NCI-H2107 (cell line): ENCODE measurements at places on chromosomes 5 and 9.

DNA sequence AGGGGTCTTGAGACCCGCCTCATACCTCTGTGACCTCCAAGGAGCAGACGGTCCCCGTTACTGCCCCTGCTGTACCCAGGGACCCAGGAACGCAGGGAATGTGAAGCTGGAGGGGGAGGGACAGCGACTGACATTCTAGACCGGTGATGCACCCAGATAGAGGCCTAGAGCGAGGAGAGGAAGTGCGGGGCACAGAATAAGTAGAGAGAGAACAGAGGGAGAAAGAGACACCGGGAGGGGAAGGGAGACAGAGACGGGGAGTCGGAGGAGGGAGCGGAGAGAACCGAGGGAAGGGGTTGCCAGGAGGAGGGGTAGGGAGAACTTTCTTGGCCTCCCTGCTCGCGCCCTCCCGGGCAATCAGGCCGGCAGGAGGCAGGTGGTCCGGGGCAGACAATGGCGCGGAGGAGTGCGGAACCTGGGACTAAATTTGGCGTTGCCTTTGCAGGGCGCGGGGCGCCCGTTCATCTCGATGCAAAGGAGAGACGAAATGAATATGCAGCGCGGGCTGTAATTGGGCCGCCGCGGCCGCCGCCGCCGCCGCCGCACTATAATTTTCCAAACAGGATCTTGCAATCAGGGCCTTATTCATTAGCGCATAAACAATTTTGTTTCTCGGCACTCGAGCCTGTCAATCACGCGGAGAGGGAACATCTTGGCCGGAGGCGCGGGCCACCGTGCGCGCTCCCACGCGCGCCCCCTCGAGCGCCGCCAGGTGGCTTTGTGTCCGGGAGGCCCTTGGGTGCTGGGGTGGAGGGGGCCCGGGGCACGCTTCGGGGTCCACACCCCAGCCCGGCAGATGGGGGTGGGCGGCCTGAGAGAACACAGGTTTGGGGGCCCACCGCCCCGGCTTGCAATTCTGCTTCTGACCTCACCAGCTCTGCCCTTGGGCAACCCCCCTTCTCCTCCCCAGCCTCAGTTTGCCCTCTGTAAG lies 33.0 kb downstream of the NDUFA8 start:
- no peak for DNase-seq

- DNase-seq, result no peak
These were observed 45.9 kb upstream of the PJA2 start for GRCh38 chr5:109455598-109456096.

- no peak for DNase-seq
These were observed 157.6 kb downstream of the SLC12A2 start for GRCh38 chr5:128241051-128241695.

DNA sequence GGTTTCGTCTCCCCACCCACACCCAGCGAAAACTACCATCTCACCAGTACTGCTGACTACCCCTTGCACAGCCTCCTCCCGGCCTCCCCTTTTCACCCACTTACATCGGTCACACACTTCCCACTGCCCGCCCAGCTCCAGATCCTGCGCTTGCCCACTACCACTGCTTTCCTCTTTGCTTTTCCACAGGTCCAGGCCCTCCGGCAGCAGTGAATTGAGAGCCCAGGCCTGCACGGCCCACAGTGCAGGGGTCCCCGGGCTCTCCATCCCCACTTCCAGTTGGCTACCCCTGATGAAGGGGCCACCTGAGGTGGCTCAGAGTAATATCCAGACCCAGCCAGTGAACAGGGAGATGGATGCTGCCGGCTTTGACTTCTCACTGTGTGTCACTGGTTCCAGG lies 120.2 kb upstream of the FSTL4 start:
- no peak for DNase-seq

GRCh38 chr9:119852390-119852789 lies 483.2 kb upstream of the BRINP1 start:
- no peak for DNase-seq

GRCh38 chr9:68978066-68978465 lies 35.8 kb downstream of the PRKACG start:
- no peak for DNase-seq

- DNase-seq, result peak; percentile 68
These were observed at the start of gene ELOVL7 for GRCh38 chr5:60843936-60844905. Gene ELOVL7 (minus strand): TSS chr5:60844269. CDS start chr5:60787397, 56,872 bp downstream.

DNA sequence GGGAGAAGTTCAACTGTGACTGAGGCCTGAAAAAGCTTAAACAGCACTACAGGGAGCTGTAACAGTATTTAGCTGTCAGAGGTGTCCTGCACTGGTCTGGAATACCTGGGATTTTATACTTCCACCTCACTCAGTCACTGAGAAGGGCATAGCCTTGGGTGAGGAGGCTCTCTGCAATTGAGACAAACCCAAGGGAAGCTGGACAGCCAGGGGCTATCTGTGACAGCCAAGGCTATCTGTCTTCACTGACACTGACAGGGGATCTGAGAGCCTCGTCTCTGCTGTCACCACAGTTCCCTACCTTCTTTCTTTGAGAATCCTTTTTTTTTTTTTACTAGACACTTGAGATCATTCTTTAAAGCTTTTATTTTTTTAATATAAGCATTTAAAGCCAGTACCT lies 356.2 kb upstream of the CD180 start:
- DNase-seq, result no peak

DNA sequence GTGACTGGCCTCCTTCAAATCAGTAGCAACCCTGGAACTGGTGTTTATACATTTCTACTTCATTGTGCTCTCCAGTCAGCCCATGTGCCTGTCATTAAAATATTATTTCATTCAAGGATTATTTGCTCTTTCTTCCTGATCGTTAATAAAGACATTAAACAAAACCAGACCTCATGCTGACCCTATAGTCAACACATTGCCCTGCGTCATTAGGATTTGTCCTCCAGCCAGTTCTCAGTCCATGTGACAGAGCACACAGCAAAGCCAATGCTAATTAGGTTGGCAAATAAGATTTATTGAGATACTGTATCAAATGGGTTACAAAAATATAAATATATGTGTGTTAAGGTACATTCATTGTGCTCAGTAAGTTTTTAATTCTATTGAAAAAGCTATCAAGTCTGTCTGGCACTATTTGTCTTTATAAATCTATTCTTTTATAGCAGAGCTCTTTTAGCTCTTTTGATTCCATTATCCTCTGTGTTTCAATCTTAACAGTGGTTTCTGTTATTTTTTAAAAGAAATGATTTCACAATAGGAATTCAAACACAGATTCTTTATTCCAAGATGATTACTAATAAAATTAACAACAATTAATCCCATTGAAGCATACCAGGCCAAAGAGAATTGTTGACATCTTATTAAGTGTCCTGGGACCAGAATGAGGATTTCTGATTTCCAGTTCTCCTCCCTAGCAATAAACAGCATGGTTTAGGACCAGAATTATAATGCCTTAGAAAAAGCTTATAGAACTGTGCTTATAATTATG lies 209.4 kb upstream of the RGMB start:
- no peak for DNase-seq

DNA sequence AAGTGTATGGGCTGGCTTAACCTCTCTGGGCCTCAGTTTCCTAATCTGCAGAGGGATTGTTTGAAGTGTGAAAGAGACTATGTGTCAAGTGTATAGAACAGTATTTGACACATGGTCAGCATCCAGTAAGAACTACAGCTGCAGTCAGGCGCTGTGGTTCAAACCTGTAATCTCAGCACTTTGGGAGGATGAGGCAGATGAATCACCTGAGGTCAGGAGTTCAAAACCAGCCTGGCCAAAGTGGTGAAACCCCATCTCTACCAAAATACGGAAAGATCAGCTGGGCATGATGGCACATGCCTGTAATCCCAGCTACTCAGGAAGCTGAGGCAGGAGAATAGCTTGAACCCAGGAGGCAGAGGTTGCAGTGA lies 31.9 kb upstream of the STING1 start:
- no peak for DNase-seq

DNA sequence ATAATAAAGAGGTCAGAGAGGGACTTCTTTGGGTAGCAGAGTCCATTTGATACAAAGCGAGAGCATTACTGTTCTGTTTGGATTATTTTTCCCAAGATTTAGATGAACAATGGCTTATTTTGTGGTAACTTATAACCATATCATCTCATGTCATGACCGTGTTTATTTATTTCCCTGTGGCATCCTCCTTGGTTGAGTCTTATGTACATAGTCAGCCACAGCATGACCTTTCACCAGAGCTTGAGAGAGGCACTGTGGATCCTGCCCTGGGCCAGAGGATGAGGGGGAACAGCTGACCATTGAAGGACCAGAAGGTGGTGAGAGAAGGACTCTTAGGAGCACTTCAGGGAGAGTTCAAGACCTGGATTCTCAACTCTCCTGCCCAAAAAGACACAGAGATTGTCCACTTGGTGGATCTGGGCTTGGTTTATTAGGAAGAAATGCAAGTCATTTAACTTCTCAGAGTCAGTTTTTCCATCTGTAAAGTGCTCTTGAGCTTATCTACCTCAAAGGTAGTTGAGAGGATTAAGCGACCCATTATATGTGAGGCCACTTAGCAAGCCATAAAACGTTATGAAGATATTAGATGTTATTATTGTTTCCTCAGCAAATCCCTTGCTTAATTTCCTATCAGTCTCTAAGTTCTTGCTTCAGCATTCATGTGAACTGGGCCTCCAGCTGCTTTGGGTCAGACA lies 51.4 kb downstream of the PPIC start:
- no peak for DNase-seq

GRCh38 chr9:118533850-118534249 lies 829.6 kb downstream of the TLR4 start:
- no peak for DNase-seq

DNA sequence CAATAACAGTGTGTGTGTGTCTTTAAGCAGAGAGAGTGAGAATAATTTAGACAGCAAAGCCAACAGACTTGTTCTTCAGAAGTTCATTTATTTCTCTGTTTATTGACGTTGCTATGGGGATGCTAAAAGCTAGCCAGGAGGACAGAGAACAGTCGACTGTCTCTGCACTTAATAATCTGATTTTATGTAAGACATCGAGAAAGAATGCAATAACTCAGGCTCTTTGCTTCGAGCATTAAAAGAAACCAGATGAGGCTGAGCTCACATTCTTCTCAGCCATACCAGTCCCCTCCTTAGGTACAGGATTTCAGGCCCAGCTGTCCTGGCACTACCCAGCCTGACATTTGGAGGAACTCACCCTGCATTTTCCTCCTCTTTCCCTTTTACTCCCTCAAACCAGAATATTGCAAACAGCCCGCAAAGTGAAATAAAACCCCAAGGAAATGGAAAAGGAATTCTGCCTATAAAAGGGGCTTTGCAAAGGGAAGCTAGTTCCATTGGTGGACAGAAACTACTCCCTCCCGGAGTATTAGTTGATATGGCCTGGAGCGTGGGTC lies 44.5 kb upstream of the DPYSL3 start:
- DNase-seq, result no peak

GRCh38 chr5:112491257-112491656 lies 72.2 kb upstream of the EPB41L4A start:
- no peak for DNase-seq

DNA sequence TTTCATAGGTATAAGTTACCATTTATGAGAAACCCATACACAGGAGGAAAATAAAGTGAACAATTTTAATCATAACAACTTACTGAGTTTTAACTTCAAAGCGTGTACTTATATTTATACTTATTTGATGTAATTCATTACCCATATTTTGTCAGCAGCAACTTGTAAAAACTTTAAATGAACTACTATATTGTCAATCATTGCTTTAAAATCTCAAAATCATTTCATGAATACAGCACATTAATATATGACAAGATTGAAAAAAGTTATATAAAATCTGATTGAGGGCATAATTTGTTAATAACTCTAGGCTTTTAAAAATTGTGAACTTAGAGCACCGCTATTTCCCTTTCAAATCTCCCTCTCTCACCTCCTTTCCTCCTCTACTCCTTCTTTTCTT lies 573.1 kb downstream of the PDE4D start:
- no peak for DNase-seq

GRCh38 chr5:83467371-83468035 lies 4.0 kb upstream of the VCAN start:
- no peak for DNase-seq

- DNase-seq, result no peak
These were observed 348.7 kb upstream of the SEMA6A start for GRCh38 chr5:116923344-116923743.

DNA sequence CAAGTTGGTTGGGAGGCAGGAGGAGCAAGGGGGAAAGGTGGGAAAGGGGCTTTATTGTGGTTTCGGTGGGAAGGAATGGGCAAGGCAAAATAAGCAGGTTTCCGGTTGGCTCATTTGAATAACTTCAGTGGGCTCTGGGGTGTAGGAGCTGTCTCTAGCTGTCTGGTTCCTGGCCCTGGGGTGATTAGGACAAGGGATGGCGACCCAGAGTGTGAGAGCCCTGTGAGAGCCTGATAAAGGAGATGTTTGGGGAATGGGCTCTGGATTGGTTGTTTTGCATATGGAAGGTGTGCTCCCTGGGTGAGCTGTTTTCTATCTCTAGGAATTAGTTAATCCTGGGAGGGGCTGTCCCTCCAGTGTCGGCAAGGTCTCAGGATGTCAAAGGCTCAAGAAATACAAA lies 15.4 kb downstream of the ANKRD34B start:
- no peak for DNase-seq

DNA sequence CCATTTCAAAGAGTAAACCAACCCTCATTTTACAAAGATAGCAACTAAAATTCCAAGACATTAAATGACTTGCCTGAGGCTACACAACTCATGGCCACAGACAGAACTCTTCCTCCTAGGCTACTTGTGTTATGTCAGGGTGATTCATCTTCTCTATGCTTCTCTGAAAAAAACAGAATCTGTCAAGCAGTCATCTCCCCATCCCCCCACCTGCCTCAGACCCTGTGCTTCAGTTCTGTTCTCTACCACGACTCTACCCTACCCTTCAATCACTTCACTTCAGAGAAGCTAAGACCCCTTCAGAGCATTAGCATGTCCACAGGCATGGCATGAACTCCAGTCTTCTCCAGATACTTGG lies 277.7 kb upstream of the PTGER4 start:
- no peak for DNase-seq

DNA sequence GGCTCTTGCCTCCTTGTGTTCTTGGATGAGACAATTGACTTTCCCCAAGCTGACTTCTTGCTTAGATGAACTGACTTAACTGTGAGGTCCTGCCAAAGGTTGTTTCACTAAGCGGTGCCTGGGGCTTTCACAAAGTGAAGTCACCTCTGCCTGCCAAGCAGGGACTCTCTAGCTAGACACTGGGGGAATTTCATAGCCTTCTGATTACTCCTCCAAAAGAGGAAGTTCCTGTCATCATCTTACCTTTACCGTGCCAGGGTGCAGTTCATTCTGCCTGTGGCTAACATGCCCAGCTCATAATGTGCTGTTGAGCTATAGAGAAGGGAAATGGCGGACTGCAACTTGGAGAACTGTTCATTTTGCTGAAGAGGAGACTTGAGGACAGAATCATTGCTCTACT lies 472.0 kb upstream of the WWC1 start:
- DNase-seq, result no peak
